ENCODE measurements at places on chromosomes 7 and 10. TPM values are rescaled to one million over a fixed set of nuclear protein-coding genes. Genes with fewer than 3 reads are reported as not detected.

The PHKG1 gene
- total RNA-seq, result not detected

The CCDC146 gene
- 1.5 TPM for total RNA-seq

The LAMB1 gene
- 91.7 TPM for total RNA-seq

The TMEM270 gene
- not detected for total RNA-seq

The TRIM73 gene
- not detected for total RNA-seq

The PLXNA4 gene
- not detected for total RNA-seq

The GFRA1 gene
- total RNA-seq, result 0.07 TPM

The ANKRD61 gene
- total RNA-seq, result not detected

The WIPF3 gene
- 0.14 TPM for total RNA-seq

The LIPM gene
- total RNA-seq, result not detected

The CCDC3 gene
- total RNA-seq, result 16.6 TPM

The RPEL1 gene
- not detected for total RNA-seq

The RSPH10B2 gene
- not detected for total RNA-seq

The MALRD1 gene
- total RNA-seq, result not detected

The SFRP5 gene
- total RNA-seq, result not detected

The STAG3 gene
- total RNA-seq, result 0.14 TPM

The ST8SIA6 gene
- not detected for total RNA-seq

The DOCK4 gene
- 5.2 TPM for total RNA-seq

Measured in airway epithelial cell (primary cell).